ENCODE measurements at places on chromosomes 13 and 19.
A peak's percentile ranks its signal among the peaks of the same experiment; 100 is the strongest.

- peak; percentile 69 for DNase-seq
Measured at GRCh38 chr19:48970923-48971395, 5.8 kb downstream of the FTL start.

DNA sequence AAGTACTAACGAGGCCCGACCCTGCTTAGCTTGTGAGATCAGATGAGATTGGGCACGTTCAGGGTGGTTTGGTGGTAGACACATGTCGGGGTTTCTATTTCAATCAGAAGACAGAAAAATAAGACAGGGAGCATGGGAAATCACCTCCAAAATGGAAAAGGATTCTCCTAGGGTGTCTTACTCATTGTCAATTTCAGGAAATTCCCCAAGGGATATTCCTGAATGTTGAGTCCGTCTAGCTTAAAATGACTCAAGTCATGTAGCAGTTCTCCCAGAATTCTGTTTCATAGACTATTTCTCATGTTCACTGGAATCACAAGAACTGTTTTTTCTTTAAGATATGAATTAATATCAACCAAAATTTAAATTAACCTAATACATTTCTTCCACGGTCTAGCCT, 380.1 kb downstream of the EFNB2 start:
- DNase-seq: no peak

DNA sequence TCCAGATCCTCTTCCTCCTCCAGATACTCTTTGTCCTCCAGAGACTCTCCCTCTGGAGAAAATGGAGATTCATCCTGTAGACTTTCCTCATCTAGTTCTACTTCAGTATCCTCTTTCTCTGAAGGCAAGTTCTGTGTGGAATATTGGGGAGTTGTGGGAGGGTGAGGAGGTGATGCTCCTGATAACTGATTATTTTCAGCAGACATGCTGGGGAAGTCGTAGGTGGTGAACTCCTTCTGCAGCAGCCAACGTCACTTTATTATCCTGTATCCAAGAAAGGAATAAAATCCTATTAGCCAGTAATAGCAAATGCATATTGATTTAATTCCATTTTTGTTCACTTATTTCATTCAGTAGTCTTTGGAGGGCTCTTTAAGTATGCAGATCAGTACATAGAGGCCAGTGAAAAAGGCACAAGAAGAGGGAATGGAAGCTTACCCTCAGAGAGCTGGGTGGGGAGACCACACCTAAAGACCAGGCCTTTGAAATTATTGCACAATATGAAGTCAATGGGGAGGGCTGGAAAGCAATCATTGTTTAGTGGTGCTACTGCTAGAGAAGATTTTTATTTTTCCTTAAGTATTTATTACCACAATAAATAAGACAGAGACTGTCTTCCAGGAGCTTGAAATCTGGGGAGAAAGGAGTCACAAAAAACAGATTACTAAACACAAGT, 18.6 kb downstream of the ERICH6B start:
- no peak for DNase-seq

- no peak for DNase-seq
Measured at GRCh38 chr13:25971459-25972145, 80.2 kb downstream of the SHISA2 start.

DNA sequence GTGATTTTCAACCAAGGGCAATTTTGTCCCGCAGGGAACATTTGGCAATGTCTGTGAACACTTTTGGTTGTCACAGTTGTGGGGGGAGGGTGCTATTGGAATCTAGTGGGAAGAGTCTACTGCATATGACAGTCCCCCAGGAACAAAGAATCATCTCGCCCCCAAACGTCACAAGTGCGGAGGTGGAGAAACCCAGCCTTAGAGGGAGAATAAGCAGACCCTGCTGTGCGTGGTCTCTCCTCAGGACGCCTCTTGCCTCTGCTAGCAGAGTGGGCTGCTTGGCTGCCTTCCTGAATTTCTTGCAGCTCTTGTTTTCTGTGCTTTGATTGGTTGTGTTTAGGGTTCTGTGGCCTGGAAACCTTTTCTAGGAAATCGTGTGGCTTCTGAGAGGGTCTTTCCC, 42.5 kb downstream of the NFIX start:
- DNase-seq: no peak

DNA sequence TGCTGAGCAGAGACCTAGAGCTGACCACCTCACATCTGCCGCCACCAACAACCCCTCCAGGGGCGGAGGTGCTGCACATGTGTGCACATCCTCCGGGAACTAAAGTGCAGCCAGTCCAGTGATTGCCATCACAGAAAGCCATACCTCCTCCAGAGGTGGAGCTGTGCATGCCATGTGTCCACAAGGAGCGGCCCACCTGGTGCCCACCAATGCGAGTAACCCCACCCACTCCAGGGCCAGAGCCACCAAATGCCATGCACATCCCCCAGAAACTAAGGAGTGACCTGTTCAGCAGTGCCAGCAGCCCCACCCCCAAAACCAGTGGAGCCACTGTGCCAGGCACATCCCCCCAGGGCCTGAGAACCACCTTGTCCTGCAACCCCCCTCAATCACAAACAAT, 557.9 kb downstream of the UQCRFS1 start:
- no peak for DNase-seq

GRCh38 chr13:49697468-49697867, 6.2 kb upstream of the EBPL start:
- DNase-seq: no peak

DNA sequence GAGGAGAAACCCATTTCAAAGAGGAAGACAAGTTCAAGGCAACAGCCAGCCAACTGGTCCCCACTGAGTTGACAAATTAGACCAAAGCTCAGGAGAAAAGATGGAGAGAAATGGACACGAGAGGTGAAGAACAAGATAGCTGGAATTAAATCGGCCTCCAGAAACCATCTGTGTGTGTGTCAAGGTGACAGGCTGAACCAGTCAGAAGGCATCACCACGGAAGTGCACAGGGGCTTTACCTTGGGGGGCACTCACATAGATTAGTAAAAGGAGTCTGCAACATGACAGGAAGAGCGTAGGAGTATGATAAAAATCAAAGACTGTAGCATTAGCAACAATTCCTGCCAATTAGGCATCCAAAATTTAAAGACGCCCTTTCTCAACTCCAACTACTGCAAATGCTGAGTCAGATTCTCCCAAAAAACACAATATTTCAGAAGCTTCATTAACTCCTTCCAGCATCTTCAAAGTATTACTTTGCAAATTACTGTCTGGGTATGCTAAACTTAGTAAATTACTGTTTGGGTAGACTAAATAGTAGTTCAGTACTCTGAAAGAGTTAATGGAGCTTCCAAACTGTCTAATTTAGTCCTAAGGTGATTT, 66.2 kb downstream of the FOXO1 start:
- DNase-seq: no peak

DNA sequence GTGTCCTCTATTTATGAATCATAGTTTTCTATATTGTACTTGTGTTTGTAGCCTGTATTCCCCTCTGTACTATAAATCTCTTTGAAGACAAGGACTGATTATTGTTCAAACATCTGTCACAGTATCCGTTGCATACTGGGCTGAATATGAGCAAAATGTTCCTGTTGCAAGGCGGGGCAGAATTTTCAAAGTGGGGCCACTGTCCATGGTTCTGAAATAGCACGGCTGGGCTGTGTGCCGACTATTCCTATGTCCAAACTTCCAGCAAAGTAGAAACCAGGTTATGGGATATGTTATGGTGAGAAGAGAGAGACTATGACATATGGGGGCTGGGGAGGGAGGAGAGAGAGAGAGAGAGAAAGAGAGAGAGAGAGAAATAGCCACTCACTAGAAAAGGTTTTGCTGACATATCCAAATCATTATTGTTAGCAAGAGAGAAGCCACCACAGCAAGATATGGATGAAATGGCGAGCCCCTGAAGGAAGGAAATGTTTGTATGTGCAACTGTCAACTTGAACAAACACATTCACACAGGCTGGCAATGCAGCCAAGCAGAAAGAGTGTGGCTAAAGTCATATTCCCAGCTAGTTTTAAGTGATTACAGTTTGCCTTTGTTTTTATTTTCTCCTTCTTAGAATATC, 107.0 kb upstream of the GPR12 start:
- DNase-seq: peak; percentile 13

DNA sequence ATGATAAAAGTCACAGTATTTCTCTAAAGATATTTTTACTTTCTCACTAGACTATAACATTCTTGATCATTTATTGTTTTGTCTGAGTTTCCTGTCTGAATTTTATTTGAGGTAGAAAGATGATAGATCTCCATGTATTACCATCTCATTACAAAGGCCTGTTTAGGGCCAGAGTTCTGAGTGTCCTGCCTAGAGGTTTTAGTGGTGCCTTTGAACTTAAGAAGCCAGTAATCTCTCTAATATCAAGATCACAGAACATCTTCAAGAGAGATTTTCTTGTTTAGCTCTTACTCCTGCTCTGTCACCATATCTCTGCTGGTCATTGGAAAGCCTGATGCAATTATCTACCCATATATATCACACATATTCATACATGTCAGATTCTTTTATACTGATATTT, 101.5 kb downstream of the ZAR1L start:
- no peak for DNase-seq

Measured in amniotic epithelial cell (primary cell).